ENCODE measurements at places on chromosomes 5 and 9.

DNA sequence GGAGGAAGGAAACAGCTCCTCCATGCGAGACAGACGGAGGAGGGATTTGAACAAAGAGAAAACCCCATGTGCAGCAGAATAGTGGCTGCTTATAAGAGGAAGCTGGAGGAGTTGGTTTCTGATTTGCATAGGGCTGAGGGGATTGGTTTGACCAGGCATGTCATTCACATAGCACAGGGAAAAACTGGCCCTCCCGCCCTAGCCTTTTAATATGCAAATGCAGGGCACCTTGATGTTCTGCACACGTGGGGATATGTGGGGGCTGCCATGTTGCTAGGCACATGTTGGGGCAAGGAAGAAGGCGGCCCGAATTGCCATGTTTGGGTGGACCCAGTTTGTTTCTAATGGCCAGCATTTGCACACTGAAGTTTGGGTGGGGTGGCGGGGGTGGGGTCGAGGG is 42.2 kb downstream of the OSMR start:
- DNase-seq, result no peak

DNA sequence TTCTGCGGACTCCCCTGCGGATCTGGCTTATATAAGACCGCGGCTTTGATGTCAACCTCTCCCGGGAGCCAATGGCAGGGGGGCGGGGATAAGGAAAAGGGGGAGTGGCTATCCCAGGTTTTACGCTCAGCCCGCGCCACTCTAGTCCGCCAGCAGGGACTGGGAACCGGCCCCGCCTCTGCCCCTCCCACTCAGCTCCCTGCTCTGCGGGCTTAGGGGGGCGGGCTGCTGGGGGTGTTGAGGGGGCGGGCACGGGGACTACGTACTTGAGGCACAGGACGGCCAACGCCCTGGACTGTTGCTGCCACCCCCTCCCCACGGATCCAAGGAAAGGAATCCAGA is at the start of gene HAND1:
HAND1 (minus strand) TSS at position 4 of the 342 bp plus-strand sequence. CDS start 219 bp downstream, outside the sequence.
- no peak for DNase-seq

- DNase-seq, result no peak
Measured at GRCh38 chr5:73641811-73642210, 15.8 kb downstream of the ARHGEF28 start.

GRCh38 chr5:10735569-10736276 is 25.3 kb downstream of the DAP start:
- no peak for DNase-seq

DNA sequence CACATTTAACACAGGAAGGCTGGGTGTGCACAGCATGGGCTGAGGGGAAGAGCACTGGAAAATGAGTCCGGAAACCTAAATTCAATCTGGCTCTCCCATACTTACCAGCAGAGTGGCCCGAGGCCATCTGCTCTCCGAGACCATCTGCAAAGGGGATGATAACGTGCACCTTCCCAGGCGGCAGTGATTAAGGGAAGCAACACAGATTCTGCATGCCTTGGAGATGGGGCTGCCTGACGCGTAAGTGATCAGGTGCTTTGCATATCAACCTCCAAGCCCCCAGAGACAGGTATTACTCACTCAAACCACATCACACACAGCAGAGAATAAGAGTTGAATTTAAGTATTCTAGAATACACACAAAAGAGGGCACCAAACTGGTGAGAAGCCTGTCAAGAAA is 9.1 kb downstream of the EPB41L4B start:
- no peak for DNase-seq

DNA sequence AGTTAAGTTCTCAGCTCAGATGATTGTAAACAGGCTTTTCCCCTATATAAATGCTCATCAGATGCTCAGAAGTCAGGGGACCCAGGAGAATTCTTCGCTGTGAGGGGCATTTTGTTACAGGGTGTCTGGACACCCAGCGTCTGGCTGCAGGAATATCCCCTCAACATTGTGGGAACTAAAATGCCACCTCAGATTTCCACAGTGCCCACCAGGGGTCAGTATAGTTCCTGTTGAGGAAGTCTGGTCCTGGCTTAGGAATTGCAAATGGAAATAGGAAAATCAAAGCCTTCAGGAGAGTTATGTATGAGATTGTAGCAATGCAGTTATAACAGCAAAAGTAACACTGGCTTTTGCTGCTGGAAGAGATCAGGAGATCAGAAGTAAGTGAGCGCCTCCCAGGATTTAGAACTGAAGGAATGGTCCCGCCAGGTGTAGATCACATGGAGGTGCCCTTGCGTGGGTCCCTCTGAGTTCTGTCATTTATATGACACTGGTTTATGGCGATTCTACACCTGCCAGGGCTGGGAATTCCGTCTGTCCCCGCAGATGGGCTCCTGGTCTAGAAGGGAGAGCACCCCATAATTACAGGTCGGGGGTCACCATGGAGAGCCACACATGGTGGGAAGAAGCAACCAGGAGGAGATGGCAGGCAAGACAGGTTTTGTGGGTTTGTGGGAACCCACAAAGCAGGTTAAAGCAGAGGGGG is 47.1 kb upstream of the CTSL start:
- peak; percentile 64 for DNase-seq

GRCh38 chr9:128415281-128415680 is 5.4 kb upstream of the CERCAM start:
- no peak for DNase-seq

DNA sequence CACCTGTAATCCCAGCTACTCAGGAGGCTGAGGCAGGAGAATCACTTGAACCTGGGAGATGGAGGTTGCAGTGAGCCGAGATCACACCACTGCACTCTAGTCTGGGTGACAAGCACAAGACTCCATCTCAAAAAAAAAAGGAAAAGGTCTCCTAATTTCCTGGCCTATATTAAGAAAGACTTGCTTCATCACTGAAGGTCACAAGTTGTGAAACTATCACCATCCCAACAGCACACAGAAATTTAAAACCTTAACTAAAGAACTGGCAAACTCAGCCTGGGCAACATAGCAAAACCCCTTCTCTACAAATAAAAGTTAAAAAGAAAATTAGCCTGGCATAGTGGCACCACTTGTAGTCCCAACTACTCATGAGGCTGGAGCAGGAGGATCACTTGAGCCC is 17.2 kb downstream of the FRMD3 start:
- no peak for DNase-seq

DNA sequence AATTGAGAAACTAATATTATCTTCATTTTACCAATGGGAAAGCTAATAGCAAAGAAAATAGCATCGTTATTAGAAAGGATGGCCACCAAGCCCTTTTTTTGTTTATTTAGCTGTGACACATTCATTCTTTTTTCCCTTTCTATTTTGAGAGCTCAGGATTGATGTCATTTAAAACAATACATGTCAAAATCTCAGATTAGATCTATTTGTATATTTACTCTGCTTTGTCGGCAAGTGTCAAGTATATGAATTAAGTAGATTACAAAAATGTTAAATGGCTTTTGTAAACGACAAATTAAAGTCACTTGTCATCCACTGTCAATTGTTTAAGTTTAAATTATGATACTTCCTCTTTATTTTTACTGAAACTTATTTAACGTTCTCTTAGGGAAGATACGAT is 118.9 kb downstream of the PAM start:
- DNase-seq, result no peak

GRCh38 chr5:149603210-149603609 is 21.9 kb downstream of the ARHGEF37 start:
- no peak for DNase-seq

DNA sequence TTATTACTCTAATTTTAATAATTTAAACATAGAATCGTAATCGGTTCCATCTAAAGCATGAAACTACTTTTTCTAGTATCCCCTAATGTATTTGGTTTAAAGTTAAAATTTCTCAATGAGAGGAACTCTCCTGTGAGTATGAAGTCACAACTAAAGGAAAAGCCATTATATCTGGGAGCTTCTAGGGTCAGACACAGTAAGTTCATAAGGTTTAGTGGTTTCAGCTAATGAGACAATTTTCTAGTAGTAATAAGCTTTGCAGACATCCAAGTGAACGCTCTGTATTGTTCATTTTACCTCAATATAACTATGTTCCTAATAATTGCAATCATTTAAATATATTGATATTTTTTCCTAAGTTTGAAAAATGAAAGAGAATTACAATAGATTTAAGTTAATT is 364.4 kb upstream of the CDH9 start:
- DNase-seq, result no peak

All from smooth muscle cell of the brain vasculature (primary cell).